ENCODE measurements at places on chromosomes 2 and 18.

DNA sequence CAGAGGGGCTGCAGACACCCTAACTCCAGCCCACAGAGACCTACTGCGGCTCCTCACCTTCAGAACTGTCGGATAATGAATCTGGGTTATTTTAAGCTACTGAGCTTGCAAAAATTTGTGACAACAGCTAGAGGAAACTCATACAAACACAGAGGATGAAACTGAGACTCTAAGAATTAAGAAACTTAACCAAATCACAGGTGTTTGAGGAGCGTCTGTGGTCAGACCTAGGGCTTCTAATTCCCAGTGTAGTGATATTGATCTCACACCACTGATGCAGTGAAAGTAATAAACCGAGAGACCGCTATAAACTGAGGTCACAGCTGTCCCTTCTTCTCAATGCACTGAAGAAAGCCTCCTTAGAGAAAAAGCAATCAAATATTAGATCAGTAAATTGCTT, 110.1 kb downstream of the RGPD3 start:
- DNase-seq, result no peak

GRCh38 chr18:75049455-75049789, 159.5 kb downstream of the PTGR3 start:
- no peak for DNase-seq

DNA sequence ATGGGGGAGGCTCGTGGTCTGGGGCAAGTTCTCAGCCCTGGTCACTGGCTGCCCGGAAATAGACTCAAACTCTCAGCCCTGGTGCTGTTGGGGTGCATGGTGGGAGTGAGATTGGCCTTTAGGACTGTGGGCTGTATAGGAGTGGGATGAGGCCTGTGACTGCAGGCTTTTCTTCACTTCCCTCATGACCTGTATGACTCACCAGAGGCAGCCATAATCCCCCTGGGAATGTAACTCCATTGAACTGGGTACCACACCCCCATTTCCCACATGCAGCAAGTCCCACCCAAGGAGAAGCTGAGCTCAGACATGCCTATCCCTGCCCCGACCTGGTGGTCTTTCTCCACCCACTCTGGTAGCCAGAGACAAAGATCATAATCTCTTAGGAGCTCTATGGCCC, 177.7 kb upstream of the OSR1 start:
- DNase-seq, result no peak

GRCh38 chr18:63697097-63697660, 5.6 kb upstream of the SERPINB11 start:
- DNase-seq, result no peak

Data from stimulated activated CD4-positive, alpha-beta T cell treated with anti-CD3 and anti-CD28 coated beads, Interleukin-4, amount 100 ng/mL, for 48 hours (primary cell).